ENCODE measurements at places on chromosomes 6 and 20. TPM values are rescaled to one million over a fixed set of nuclear protein-coding genes. Genes with fewer than 3 reads are reported as not detected.

The RRAGD gene
- 4.5 TPM for total RNA-seq

The HEY2 gene
- total RNA-seq: not detected

The WFDC12 gene
- total RNA-seq: not detected

The SGK2 gene
- 0.11 TPM for total RNA-seq

The SCRT2 gene
- total RNA-seq: not detected

The LY86 gene
- total RNA-seq: 4.6 TPM

Data from T-helper 2 cell treated with Interferon-gamma antibody and Interleukin-4, amounts not matched to agents 100 ng/mL and 5 ng/mL, for 36 hours (primary cell).